ELR (cell line): ENCODE measurements at places on chromosomes 6 and 20.
A peak's percentile ranks its signal among the peaks of the same experiment; 100 is the strongest.

DNA sequence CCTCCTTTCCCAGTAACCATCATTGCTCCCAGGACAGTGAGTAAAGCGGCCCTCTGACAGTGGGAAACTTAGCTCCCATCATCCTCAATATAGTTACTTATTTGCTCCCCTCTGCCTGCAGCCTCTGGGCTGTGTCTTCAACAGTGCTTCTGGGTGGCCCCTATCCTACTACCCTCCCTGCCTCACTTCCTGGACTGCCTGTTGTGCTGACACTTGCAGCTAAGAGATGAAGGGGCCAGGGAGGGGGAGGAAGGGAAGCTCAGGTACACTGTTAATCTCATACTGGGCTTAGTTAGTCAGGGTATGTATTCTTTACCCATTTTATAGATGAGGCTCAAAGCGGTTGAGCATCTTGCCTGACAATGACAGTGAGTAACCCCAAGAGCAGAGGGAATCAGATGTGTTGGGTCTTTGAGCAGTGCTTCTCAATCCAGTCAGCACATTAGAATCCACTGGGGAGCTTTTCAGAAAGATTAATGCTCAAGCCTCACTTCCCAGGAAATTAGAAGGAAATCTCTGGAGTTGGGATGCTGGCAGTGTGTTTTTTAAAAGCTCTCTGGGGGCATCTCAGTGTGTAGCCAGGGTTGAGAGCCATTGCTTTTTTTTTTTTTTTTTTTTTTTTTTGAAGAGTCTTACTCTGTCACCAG is 27.1 kb upstream of the KCNK5 start:
- no peak for DNase-seq

DNA sequence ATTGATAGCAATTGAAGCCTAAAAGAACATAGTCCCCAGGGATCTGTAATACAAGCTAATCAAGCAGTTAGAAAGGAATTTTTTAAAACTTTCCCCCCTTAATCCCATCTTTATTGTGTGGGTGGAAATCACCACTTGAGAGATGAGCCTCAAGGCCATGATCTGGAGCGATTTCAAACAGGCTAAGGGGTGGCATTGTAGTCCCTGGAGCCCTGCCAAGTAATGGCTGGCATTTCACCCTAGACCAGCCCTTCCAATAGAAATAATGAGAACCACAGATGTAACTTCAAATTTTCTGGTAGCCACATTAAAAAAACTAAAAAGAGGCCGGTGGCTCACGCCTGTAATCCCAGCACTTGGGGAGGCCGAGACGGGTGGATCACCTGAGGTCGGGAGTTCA is 46.9 kb downstream of the PRDM1 start:
- DNase-seq, result no peak

DNA sequence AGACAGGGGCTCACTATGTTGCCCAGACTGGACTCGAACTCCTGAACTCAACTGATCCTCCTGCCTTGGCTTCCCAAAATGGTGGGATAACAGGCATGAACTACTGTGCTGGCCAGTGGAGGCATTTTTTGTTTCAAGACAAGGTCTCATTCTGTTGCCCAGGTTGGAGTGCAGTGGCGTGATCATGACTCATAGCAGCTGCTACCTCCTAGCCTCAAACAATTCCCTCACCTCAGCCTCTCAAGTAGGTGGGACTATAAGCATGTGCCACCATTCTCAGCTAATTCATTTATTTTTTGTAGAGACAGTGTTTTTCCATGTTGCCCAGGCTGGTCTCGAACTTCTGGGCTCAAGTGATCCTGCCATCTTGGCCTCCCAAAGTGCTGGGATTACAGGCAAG is 17.2 kb downstream of the ENPP3 start:
- no peak for DNase-seq

GRCh38 chr6:21946298-21946783 is 350.5 kb downstream of the PRL start:
- DNase-seq, result peak; percentile 59

GRCh38 chr20:64065974-64066343 is 3.0 kb downstream of the TCEA2 start:
- DNase-seq, result peak; percentile 97

DNA sequence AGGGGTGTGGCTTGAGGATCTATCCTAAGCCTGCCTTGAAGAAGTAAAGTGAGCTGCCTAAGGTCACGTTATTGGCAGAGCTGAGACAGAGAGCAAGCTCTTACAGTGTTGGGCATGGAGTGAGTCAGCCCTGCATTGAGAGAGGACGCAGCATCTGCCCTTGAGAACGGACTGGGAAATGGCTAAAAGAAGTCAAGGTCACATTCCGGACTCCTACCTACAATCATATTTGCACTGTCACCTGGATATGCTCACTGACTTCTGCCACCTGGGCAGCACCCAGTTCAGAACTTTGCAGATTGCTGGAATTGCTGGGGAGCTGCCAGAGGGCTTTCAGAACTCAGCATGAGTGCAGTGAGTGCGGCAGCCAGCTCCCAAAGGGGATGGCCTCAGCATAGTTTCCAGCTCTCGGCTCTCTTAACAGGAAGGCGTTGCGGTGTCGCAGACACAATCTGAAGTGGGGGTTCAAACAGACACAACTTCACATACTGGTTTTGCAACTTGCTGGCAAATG is 199.3 kb upstream of the SGK1 start:
- DNase-seq, result peak; percentile 80
